ENCODE measurements at places on chromosomes 16 and 17. TPM values are rescaled to one million over a fixed set of nuclear protein-coding genes. Genes with fewer than 3 reads are reported as not detected.
A peak's percentile ranks its signal among the peaks of the same experiment; 100 is the strongest.

GRCh38 chr17:1302761-1303160 lies 23.3 kb downstream of the TRARG1 start:
- DNase-seq, result no peak

- no peak for DNase-seq
Measured at GRCh38 chr16:15542261-15542660, 100.7 kb downstream of the MARF1 start.

DNA sequence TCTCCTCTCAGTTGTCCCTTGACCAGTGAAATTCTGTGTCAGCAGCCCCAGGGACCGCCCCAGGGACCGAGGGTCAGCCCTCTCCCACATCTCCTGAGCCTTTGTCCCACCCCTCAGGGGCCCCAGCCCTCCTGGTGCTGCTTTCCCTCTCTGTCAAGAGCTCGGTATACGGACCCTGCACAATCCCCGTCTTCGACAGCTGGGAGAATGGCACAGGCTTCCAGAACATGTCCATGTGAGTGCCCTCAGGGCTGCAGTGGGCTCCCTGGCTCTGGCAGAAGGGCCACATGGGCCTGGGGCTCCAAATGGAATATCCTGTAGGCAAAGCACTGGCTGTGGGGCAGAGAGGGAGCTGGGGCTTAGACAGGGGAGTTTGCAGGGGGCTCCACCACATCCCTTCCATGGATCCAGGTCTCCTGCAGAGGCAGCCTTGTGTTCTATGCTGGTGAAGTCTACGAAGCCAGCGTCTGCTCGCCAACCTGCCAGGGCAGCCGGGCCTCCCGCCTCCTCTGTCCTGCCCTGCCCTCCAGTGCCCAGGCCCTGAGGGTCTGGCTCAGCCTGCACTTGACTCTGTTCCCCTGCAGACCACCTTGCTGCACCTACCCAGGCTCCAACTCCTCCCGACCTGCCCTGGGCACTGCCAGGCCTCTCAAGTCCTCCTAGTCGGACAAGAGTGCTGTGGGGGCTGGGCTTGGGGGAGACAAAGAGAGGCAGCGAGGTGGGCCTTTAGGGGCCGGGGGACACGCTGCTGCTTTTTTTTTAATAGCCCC lies 28.0 kb downstream of the ADGRG5 start:
- no peak for DNase-seq

- no peak for DNase-seq
Measured at GRCh38 chr17:29205047-29205446, 24.8 kb upstream of the MYO18A start.

SLC35G6 gene
- polyA plus RNA-seq, result not detected

GRCh38 chr17:73620414-73620813 lies 23.8 kb downstream of the SDK2 start:
- no peak for DNase-seq

GRCh38 chr16:49643429-49644144 lies 212.3 kb downstream of the ZNF423 start:
- DNase-seq, result no peak

GRCh38 chr16:81863630-81864352 lies 84.7 kb downstream of the PLCG2 start:
- peak; percentile 14 for DNase-seq

ABCA3 gene
- 6.9 TPM for polyA plus RNA-seq

PRDM7 gene
- polyA plus RNA-seq, result not detected

NPIPB6 gene
- 0.45 TPM for polyA plus RNA-seq

TEX14 gene
- 0.27 TPM for polyA plus RNA-seq

DNA sequence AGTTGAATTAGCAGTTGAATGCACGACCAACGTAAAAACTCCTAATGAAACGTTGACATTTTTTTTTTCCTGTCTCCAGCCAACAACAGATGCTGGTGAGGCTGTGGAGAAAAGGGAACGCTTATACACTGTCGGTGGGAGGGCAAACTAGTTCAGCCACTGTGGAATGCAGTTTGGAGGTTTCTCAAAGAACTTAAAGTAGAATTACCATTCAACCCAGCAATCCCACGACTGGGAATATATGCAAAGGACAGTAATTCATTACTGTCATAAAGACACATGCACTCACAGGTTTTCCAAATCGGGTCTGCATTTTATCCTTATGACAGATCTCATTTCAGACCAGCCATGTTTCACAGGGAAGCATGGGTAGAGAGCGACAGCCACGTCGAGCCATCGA lies 3.5 kb upstream of the WFDC1 start:
- no peak for DNase-seq
